Vein endothelial cell (primary cell): ENCODE measurements at places on chromosomes 6 and 20. TPM values are rescaled to one million over a fixed set of nuclear protein-coding genes. Genes with fewer than 3 reads are reported as not detected.

The VGLL2 gene
- total RNA-seq: not detected in 2 replicates

The ENPP4 gene
- total RNA-seq: 6.2 and 8.0 TPM in 2 replicates

The GPR63 gene
- 0.19 TPM in 1 of 2 replicates, not detected in the other for total RNA-seq

The STMND1 gene
- not detected in 2 replicates for total RNA-seq

The RNF182 gene
- 4.3 and 8.2 TPM in 2 replicates for total RNA-seq

The MAP7 gene
- total RNA-seq: 0.65 and 1.1 TPM in 2 replicates

The TPD52L2 gene
- total RNA-seq: 153 and 174 TPM in 2 replicates

The NINL gene
- 10.5 and 15.7 TPM in 2 replicates for total RNA-seq

The RHAG gene
- total RNA-seq: not detected in 2 replicates

The EYS gene
- under 0.01 and 3.2 TPM in 2 replicates for total RNA-seq

The CRNKL1 gene
- 21.9 and 24.5 TPM in 2 replicates for total RNA-seq

The GLO1 gene
- 125 and 151 TPM in 2 replicates for total RNA-seq

The FOXA2 gene
- not detected in 2 replicates for total RNA-seq

The NR2E1 gene
- total RNA-seq: not detected in 2 replicates

The LTA gene
- total RNA-seq: not detected in 2 replicates

The SLC22A3 gene
- total RNA-seq: not detected in 2 replicates

The GLP1R gene
- not detected in 2 replicates for total RNA-seq

The TCF21 gene
- total RNA-seq: not detected in 2 replicates

The PACSIN1 gene
- total RNA-seq: not detected in 2 replicates

The HRH3 gene
- total RNA-seq: not detected in 2 replicates

The SESN1 gene
- 29.7 and 38.5 TPM in 2 replicates for total RNA-seq

The SDCBP2 gene
- 4.9 and 6.2 TPM in 2 replicates for total RNA-seq

The ARMH2 gene
- total RNA-seq: not detected in 2 replicates

The GUCA1A gene
- total RNA-seq: not detected in 2 replicates

The SLC52A3 gene
- under 0.01 and 0.10 TPM in 2 replicates for total RNA-seq

The HLA-DQB2 gene
- not detected in 2 replicates for total RNA-seq

The TFAP2A gene
- 0.10 TPM in 1 of 2 replicates, not detected in the other for total RNA-seq

The DPPA5 gene
- total RNA-seq: not detected in 2 replicates

The AK9 gene
- total RNA-seq: 4.4 and 5.9 TPM in 2 replicates

The RIPOR2 gene
- total RNA-seq: under 0.01 and 0.10 TPM in 2 replicates

The PRELID3B gene
- 55.2 and 64.6 TPM in 2 replicates for total RNA-seq

The SLC35F1 gene
- total RNA-seq: under 0.01 TPM in 1 of 2 replicates, not detected in the other

The EZR gene
- total RNA-seq: 62.7 and 69.4 TPM in 2 replicates

The HLA-DRB5 gene
- total RNA-seq: 0.33 TPM in 1 of 2 replicates, not detected in the other

The PRICKLE4 gene
- 2.8 and 6.2 TPM in 2 replicates for total RNA-seq

The FILIP1 gene
- 10.0 and 22.5 TPM in 2 replicates for total RNA-seq

The EFCAB8 gene
- under 0.01 TPM in 2 replicates for total RNA-seq

The TPX2 gene
- total RNA-seq: 40.5 and 68.8 TPM in 2 replicates

The SNAP25 gene
- not detected in 2 replicates for total RNA-seq

The RBPJL gene
- not detected in 2 replicates for total RNA-seq

The FAM83B gene
- total RNA-seq: not detected in 2 replicates

The SLC4A11 gene
- 4.9 TPM in 2 replicates for total RNA-seq

The SNX14 gene
- 90.5 and 101 TPM in 2 replicates for total RNA-seq

The KHDC1L gene
- total RNA-seq: not detected in 2 replicates

The AGER gene
- total RNA-seq: 0.48 TPM in 1 of 2 replicates, not detected in the other

The BPIFA1 gene
- total RNA-seq: not detected in 2 replicates

The MCHR2 gene
- not detected in 2 replicates for total RNA-seq

The MUCL3 gene
- total RNA-seq: not detected in 2 replicates

The ETV7 gene
- 0.33 and 0.48 TPM in 2 replicates for total RNA-seq

The OR10C1 gene
- total RNA-seq: not detected in 2 replicates

The CCN2 gene
- 749 and 1,026 TPM in 2 replicates for total RNA-seq
